ENCODE measurements at places on chromosomes 3 and 15. TPM values are rescaled to one million over a fixed set of nuclear protein-coding genes. Genes with fewer than 3 reads are reported as not detected.

The ATP13A3 gene
- 35.2 TPM for total RNA-seq

The NGRN gene
- 103 TPM for total RNA-seq

The WDR93 gene
- 0.04 TPM for total RNA-seq

The LMAN1L gene
- 0.04 TPM for total RNA-seq

The TMEM40 gene
- total RNA-seq, result 6.4 TPM

The TRH gene
- total RNA-seq, result 0.13 TPM

The GLDN gene
- total RNA-seq, result 0.84 TPM

The CLRN1 gene
- 0.18 TPM for total RNA-seq

The PLS1 gene
- 0.27 TPM for total RNA-seq

The KBTBD8 gene
- total RNA-seq, result 3.2 TPM

The PIERCE2 gene
- 1.4 TPM for total RNA-seq

DNA sequence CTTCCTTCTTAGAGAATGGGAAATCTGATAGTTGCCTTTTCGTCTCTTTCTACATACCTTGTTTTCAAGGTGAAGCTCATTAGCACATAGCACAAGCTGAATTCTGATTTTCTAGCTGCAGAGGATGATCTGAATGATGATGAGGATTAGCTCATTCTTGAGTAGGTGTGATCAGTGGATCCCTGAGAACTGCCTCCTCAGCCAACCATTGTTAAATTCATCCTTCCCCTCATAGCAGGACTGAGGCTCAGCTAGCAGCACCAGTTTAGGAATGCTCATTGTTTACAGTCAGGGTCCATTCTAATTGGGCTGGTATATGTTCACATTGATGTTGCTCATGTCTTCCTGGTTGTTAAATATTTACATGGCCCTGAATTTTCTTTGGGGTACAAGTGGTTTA lies 299.9 kb upstream of the MME start:
- no peak for DNase-seq

DNA sequence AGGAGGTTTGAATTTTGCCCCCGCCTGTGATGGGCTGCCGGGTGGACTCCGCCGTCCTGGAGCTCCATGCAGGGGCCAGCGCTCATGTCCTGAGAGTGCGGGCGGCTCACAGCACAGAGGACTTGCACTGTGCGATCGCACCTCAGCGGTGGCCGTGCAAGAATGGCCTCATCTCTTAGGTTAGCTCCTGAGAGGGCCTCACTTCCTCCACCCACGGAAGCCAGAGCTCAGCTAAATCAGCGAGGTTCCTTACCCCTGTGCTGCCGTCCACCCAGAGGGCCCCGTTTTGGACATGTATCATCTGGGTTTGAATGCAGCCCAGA lies 72.0 kb upstream of the PCSK6 start:
- no peak for DNase-seq

DNA sequence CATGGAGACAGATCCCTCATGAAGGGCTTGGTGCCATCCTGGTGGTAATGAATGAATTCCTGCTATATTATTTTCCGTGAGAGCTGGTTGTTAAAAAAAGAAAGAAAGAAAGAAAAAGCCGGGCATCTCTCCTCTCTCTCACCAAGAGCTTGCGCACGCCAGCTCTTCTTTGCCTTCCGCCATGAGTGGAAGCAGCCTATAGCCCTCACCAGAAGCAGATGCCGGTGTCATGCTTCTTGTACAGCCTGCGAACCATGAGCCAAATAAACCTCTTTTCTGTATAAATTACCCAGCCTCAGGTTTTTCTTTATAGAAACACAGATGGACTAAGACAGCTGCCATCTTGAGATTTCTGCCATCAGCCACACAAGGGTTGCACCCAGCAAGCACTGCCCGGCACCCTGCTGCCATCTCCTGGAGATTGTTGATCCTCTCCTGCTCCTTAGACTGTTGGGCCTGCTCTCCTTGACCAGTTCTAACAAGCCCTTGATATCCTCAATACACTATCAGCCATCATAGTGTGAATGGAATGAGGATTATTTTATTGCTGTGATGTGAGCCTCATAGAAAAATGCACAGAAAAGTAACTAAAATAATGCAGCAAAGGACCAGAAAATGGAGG lies 3.5 kb upstream of the AHSG start:
- no peak for DNase-seq

GRCh38 chr3:121914081-121914998 lies 20.1 kb downstream of the SLC15A2 start:
- DNase-seq, result peak; percentile 14

- DNase-seq, result no peak
Observed at GRCh38 chr3:198109883-198110282, 149.9 kb downstream of the LMLN start.

DNA sequence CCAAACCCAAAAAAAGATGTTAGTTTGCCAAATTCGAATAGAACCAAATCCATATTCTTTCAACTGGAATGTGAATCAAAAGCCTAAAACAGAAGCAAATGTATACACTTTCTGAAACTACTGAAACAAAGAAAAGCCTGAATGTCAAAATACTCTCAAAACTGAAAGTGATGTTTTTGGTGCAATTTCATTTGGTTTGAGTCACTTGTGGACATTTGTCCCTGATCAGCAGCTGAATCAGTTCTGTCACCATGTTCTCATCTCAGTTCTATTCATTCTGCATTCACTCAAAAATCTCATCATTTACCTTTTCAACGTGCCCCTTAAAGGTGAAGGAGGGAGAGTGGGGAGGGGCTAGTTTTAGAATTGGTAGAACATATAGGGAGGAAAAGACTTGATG lies 266.8 kb downstream of the ABHD5 start:
- no peak for DNase-seq

GRCh38 chr3:156675830-156676767 lies 1.7 kb downstream of the TIPARP start:
- peak; percentile 65 for DNase-seq

DNA sequence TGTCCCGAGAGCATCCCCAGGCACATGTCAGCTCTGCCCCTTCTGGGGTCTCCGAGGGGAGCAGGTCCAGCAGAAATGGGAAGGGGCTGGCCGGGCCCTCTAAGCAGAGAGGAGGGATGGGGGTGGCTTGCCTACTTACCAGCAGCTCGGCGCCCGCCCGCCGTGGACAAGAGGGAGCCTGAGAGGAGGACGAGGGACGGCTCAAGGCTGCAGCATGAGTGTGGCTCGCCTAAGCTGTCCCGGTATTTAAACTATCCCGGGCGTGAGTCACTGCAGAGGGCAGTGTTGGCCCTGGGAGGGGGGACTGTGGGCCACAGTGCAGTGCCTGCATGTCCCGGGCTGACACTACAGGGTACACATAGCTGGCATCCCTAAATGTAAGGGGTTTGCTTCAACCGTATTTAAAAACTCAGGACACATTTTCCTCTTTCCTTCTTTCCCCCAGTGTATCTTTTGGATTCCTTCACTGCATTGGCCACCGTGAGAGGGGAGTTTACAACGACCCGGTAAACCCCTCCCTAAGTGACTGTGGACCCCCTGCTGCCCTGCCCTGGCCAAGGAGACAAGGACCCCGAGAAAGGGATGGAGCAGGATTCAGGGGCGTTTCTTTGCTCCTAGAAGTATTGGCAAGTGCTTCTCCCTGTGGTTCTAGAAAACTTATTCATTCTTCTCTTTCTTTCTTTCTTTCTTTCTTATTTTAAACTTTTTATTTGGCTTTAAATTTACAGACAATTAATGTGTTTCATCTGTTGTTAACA lies at the start of gene LRRC15:
Gene LRRC15, minus strand, starts transcription at position 222 of the 758 bp plus-strand sequence. CDS start 8,700 bp downstream, outside the sequence.
- DNase-seq, result peak; percentile 30

DNA sequence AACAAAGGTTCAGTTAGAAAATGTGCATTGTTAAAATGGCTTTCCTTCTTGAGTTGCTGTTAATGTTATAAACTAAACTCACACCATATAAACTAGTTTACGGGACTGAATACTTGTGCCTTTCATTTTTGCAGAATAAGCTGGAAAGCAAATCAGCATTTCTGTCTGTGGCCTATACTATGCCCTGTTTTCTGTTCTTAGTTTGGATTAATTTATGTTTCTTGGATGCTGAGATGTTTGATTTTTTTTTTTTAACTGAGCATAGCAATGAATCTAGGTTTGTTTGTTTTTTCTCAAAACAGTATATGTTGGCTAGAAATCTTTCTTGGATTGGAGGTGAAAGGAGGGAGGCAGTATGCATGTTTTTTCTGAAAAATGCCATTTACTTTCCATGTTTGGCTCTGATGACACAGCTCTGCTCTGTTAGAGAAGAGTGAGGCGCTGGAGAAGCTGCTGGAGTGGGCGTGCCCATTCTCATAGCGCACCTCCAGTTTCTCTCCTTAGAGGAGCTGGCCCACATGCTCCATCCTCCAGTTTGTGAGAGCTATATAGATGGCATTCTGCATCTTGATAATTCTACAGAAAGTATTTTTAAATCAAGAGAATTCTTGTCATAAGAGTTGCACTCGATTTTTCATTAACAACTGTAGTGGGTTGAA lies 423.6 kb upstream of the TPM1 start:
- DNase-seq, result no peak

- no peak for DNase-seq
Observed at GRCh38 chr15:25565470-25566264, 126.8 kb upstream of the UBE3A start.

DNA sequence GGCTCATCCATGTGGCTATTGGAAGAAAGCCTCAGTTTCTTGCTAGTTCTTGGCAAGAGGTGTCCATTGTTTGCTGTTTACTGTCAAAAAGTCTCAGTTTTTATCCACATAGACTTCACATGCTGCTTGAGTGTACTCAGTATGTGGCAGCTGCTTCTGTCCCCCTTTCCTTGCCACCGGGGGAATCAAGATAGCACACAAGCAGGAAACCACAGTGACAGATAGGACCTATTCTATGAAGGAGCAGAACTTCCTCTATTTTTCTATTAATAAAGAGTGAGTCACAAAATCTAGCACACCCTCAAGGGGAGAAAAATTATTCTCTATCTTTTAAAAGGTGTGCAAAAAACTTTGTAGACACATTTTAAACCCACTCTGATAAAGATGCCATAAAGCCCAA lies 121.4 kb upstream of the GMNC start:
- no peak for DNase-seq

DNA sequence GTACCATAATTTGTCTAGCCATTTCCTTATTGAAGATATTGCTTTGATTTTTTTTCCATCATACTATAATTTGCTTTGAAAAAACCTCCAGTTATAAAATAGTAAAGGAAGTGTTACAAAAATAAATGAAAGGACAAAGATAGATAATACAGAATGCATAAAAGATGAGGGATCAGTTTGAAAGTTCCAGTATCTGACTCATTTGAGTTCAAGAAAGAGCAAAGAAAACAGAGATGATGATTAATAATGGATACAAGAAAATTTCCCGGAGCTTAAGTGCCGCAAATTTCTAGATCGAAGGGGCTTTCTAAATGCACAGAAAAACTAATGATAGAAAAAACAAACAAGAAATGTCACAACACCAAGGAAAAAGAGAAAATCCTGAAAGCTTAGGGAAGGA lies 4.3 kb downstream of the WDR48 start:
- no peak for DNase-seq

DNA sequence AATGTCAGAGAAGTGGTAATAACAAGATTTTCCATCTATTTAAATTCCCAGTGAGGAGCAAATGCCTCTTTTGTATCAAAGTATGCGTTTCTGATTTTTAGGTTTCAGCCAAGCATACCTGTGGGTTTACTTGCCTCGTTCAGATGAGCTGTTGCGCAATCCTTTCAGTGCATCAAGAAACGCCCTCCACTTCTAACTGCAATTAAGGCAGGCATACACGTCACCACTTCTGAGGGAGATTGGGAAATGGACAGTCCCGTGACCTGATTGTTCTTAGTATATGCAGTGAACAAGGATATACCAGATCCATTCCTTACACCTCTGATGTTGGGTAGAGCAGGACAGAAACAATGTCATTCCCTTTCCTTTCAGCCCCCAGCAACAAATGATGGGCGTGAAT lies 219.0 kb downstream of the ITPR1 start:
- DNase-seq, result no peak

DNA sequence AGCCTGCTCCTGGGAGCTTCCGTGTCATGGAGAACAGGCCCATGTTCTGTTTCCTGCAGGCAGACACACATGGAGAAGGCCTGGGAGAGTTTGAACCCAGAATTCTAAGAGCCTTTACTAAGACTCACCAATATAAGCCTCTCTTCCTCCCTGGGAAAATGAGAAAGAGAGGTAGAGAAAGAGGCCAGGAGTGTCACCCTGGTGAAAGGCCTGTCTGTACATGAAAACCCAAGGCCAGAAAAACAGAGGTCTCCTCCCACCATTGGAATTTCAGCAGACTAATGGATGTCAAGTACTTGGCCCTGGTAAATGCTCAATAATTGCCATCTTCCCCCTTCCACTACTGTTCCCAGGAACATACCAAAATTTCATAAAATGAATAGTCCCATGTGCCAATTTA lies 117.6 kb downstream of the TOP2B start:
- no peak for DNase-seq
